K562 (cell line): ENCODE measurements at places on chromosomes 5 and 9. TPM values are rescaled to one million over a fixed set of nuclear protein-coding genes. Genes with fewer than 3 reads are reported as not detected.

Gene FOXD1
- 0.22 and 0.40 TPM in 2 replicates for total RNA-seq

Gene LHX3
- 0.09 TPM in 1 of 2 replicates, not detected in the other for total RNA-seq

Gene UNC5A
- total RNA-seq, result not detected in 2 replicates

Gene OR1J2
- not detected in 2 replicates for total RNA-seq

DNA sequence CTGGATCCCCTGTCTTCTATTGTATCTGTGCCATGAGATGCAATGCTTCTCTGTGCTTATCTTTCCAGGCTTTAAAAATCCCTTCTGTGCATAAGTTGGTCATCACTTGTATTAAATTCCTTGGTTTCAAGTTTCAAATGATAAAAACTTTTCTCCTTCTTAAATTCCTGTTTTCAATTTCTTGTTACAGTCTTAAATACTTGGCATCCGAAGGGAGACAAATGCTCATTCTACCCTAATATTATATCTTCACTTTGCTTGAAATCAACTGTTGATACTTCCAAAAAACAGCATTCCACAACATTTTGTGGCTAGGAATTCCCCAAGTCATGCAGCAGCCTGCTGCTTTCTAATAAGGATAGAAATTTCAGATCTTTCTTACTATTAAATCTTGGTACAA lies 413.2 kb upstream of the ACTBL2 start:
- no peak overlapping the region for H3K27ac ChIP-seq
- no peak for DNase-seq
- H3K27me3 ChIP-seq, result no peaks in the 10 kb centered on the region
- no peaks in the 10 kb centered on the region for H3K4me1 ChIP-seq
- H3K4me3 ChIP-seq, result no peak overlapping the region

DNA sequence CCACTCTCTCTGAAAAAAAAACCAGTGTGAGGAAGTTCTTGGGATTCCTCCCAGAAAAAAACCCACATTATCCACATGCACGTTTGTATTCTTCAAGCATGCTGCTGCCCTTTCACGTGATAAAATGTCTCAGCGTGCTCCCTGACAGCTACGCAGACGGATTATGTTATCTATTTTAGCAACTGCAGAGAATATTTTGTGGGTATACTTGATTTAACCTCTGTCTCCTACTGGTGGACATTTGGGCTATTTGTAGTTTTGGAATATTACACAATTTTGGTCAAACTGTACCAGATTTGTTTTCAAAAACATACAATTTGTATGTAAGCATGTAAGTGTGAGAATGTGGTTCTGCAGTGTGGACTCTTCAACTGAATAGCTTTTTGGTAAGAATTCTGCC lies 10.7 kb downstream of the PRRC2B start:
- no peaks in the 10 kb centered on the region for H3K27me3 ChIP-seq
- no peak overlapping the region for H3K4me3 ChIP-seq
- DNase-seq, result peak; percentile 45
- H3K4me1 ChIP-seq, result peaks cover 35% of the 10 kb centered on the region
- peaks cover 21% of the 10 kb centered on the region; the same call in 2 of the 3 replicates for H3K36me3 ChIP-seq
- H3K27ac ChIP-seq, result no peak overlapping the region

GRCh38 chr9:27864644-27865438 lies 291.6 kb upstream of the C9orf72 start:
- H3K27ac ChIP-seq, result no peak overlapping the region
- no peaks in the 10 kb centered on the region for H3K4me1 ChIP-seq
- H3K4me3 ChIP-seq, result no peak overlapping the region
- no peak for DNase-seq

- peaks cover 5% of the 10 kb centered on the region; the same call in 1 of the 3 replicates for H3K27me3 ChIP-seq
- H3K4me3 ChIP-seq, result no peak overlapping the region
- no peak overlapping the region for H3K27ac ChIP-seq
- no peaks in the 10 kb centered on the region for H3K36me3 ChIP-seq
These were observed 6.0 kb downstream of the RASGEF1C start for GRCh38 chr5:180202939-180203573.

GRCh38 chr9:136732444-136733178 lies 10.1 kb downstream of the LCN10 start:
- no peak overlapping the region for H3K27ac ChIP-seq
- no peaks in the 10 kb centered on the region for H3K27me3 ChIP-seq
- no peak overlapping the region for H3K4me3 ChIP-seq
- peaks cover 15% of the 10 kb centered on the region; the same call in 2 of the 3 replicates for H3K36me3 ChIP-seq
- peaks cover 14% of the 10 kb centered on the region; the same call in 2 of the 3 replicates for H3K4me1 ChIP-seq
